ENCODE measurements at places on chromosomes 4 and X.

DNA sequence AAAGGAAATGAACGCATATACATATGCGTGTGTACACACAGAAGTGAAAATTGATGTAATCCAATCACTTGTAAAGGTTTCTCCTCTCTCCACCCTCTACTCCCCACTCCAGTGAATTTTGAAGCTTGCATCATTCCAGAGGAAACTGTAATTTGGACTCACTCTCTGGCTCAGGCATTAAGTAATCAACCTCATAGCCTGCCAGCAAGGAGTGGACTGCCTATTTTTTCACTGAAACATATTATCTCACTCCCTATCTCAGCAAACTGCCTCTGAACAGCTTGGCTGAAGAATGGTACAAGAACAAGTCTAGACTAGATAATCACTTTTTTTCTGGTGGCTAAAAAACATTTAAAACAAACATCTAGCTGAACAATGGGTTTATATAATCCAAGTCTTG, 124.2 kb downstream of the C4orf51 start:
- DNase-seq, result no peak

GRCh38 chr4:101328063-101328602, 19.2 kb downstream of the PPP3CA start:
- DNase-seq, result no peak

- DNase-seq, result no peak
Observed at GRCh38 chr4:27717431-27717755, 856.8 kb downstream of the STIM2 start.

DNA sequence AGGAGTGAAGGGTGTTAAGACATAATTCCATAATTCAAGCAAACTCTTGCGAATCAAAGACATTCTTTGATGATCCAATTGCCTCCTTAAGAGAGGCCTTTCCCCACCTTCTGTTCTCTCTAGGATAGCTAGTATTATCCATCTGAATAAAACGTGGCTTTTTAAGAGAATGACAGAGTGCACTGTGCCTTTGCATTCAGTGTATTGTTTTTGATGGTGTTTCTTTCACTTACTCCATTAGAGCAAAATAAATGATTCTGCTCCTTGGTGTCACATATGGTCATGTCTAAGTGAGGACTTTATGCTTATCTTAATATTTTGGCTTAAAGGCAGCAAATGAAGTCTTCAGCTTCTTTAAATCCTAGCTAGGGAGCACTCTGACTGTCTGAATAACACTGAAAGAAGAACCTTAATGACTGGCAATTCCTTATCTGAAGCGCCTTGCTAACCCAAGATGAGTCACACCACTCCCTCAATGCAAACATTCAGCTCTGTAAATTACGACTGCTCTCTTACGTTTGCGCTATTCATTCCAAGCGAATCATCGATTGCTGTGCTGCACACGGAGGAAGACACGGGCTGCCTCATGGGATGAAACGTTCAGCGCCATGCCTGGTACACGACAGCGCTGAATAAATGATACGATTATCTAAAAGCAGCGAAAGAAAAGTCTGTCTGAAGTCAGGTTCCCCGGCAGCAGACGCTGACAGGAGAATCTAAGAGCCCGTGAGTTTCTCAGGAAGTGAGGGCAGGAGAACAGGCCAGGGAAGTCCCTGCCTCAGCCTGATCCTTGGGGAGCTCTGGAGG, 35.1 kb upstream of the GEMIN8 start:
- no peak for DNase-seq

GRCh38 chrX:37476571-37477170, 94.8 kb upstream of the LANCL3 start:
- DNase-seq, result no peak

DNA sequence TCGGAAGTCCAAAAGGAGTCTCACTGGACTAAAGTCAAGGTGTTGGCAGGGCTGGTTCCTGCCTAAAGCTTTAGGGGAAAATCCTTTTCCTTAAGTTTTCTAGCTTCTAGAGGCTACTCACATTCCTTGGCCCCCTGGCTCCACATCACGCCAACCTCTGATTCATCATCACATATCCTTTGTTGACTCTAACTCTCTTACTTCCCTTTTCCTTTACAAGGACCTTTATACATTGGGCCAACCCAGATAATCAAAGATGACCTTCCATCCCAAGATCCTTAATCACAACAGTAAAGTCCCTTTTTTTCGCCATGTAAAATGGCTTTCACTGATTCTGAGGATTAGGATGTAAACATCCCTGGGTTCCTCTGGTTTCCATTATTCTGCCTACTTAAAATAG, 146.4 kb upstream of the DCAF8L1 start:
- no peak for DNase-seq

- no peak for DNase-seq
Observed at GRCh38 chrX:6693051-6693450, 158.1 kb upstream of the VCX3A start.

DNA sequence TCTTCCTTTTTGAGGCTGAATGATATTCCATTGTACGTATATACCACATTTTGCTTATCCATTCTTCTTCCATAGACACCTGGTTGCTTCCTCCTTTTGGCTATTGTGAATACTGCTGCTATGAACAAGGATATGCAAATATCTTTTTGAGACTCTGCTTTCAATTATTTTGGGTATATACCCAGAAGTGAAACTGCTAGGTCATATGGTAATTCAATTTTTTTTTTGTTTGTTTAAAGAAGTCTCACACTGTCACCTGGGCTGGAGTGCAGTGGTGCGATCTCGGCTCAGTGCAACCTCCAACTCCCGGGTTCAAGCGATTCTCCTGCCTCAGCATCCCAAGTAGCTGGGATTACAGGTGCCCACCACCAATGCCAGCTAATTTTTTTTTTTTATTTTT, 75.3 kb downstream of the METTL14 start:
- DNase-seq, result no peak

DNA sequence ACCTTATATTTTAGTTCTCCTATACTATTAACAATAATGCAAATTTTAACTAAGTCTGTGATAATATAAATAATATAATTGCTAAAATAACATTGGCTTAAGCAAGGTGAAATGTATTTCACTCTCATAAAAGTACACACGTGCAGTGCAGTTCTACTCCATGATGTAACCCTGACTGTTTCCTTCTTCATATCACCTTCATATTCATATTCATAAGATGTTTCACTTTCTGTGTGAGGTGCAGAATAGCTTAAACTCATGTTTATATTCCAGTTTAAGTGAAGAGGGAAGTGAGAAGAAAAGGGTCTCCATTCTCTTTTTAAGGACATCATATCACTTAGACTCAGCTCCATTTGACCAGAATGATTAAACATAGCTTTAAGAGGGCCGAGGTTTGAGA, 1810.0 kb upstream of the PCDH10 start:
- no peak for DNase-seq
